ENCODE measurements at places on chromosomes 2 and 18.

DNA sequence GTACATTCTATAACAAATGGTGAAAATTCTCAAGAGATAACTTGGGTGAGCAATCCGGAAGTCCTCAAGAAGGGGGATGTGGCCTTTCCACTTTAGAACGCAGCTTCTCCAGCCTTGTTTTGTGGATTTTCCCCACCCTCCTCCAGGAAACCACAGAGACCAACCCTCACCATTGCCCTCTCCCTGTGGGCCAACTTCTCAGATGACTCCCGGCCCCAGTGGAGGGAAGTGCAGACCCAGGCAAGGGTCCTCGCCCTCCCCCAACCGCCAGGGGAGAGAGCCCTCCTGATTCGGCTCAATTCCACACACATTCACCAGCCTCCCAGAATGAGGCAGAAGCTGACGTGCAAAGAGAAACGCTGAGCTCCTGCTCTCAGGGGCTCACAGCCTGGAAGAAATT lies 277.2 kb downstream of the EIPR1 start:
- no peak for DNase-seq

DNA sequence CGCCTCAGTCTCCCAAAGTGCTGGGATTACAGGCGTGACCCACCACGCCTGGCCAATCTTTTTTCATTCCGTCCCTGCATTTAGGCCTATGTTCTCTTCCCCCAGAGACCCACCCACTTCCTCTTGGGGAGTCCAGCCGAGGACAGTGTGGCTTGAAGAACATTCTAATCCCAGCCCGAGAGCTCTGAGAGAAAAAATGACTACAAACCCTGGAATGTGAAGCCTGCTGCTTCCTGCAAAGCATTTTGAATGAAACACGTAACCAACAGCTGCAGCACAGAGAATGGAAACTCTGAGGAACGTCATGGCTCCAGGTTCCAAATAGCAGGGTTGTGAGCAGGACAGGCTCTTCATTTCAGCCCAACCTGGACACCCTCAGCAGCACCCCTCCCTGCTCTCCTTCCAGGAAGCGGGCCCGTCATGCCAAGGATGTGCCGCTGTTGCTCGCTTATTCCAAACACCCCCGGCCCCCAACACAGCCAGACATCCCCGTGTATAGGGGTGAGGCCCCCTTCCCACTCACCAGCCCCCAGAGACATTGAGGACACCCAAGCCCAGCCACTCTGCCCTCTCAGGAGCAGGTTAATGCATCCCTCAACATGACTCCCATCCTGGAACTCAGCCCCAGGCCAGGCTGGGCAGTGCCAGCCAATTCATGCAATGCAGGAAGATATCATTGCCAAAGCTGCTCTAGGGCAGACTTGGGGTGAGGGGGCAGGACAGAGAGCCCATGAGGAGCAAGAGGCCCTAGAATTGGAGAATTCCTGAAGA lies 139.8 kb downstream of the ZFP36L2 start:
- DNase-seq: peak; percentile 99

DNA sequence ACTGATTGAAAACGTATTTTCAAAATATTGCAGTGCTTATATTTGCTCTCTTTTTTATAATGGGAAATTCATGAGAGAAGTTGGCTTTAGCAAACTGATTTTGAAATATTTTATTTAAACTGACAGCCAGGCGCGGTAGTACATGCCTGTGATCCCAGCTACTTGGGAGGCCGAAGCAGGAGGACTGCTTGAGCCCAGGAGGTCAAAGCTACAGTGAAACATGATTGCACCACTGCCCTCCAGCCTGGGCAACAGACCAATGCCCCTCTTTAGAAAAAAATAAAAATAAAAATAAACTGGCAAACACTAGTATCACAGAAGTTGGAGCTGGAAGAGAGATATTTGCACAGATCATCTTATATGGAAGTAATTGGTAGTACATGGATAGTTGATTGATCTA lies 20.7 kb downstream of the ZBTB7C start:
- DNase-seq: no peak

- DNase-seq: peak; percentile 67
These were observed 155.2 kb downstream of the PXDN start for GRCh38 chr2:1588978-1589621.

- DNase-seq: peak; percentile 40
These were observed 37.8 kb upstream of the ASAP2 start for GRCh38 chr2:9168821-9169221.

- DNase-seq: no peak
These were observed 23.3 kb downstream of the CHST10 start for GRCh38 chr2:100394111-100394641.

- DNase-seq: no peak
These were observed 7.6 kb upstream of the ACOXL start for GRCh38 chr2:110724820-110725219.

GRCh38 chr2:27118525-27119329 lies at the start of gene CGREF1:
Gene CGREF1 (minus strand): TSS chr2:27119128. CDS start chr2:27104366, 14,762 bp downstream.
- no peak for DNase-seq

GRCh38 chr2:194661431-194661830 lies 995.6 kb upstream of the SLC39A10 start:
- DNase-seq: no peak

DNA sequence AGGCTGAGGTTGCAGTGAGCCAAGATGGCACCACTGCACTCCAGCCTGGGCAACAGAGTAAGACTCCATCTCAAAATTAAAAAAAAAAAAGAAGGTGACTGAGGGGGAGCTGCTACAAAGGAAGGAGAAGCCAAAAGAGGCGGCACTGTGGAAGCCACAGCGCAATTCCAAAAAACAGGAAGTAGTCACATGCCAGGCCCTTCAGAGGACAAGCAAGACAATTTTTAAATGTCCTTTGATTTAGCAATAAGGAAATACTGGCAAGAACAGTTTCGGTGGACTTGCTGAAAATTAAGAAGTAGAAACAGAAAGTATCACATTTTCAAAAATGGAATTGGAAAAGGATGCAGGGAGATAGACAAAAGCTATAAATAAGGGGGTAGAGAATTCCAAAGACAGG lies 122.8 kb downstream of the OSBPL1A start:
- DNase-seq: no peak

DNA sequence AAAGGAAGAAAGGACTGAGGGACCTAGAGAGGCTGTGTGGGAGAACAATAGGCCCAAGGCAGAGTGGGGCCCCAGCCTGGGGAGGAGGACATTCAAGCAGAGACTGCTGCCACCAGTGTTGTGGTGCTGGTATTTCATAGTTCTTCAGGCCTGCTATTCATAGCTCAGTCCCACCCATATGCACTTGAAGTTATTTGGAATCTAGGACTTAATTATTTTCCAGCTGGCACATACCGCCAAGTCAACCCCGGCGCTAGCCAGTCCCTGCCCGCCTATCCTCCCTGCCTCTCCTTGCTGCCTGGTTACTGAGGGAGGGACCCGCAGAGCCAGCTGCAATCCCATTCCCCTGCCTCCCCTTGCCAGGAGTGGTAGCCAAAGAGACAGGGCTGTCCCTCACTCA lies 141.2 kb downstream of the CABLES1 start:
- no peak for DNase-seq

GRCh38 chr2:151465771-151466170 lies 56.1 kb downstream of the RIF1 start:
- DNase-seq: no peak

GRCh38 chr2:105180491-105180972 lies 61.0 kb upstream of the GPR45 start:
- no peak for DNase-seq

- no peak for DNase-seq
These were observed 164.9 kb upstream of the NT5C1B start for GRCh38 chr2:18754286-18754685.

DNA sequence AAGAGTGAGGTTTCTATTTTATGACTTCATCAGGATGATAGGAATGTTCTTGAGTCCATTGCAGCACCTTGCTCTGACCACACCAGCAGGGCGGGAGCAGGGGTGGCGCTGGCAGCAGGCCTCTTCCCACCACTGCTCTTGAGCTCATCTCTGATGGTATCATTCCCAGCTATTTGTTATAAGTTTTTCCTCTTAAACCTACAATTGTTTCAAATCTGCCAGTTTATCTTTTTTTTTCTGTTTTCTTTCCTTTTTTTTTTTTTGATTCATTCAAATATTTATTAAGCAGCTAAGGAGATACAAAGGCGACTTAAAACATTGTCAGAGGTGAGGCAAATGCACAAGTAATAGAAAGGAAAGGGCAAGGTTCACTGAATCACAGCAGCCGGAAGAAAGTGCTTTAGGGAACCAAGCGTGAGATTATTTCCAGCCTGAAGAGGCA lies 28.7 kb downstream of the NIFK start:
- DNase-seq: no peak

- no peak for DNase-seq
These were observed 34.7 kb downstream of the MGAT4A start for GRCh38 chr2:98696200-98696599.

DNA sequence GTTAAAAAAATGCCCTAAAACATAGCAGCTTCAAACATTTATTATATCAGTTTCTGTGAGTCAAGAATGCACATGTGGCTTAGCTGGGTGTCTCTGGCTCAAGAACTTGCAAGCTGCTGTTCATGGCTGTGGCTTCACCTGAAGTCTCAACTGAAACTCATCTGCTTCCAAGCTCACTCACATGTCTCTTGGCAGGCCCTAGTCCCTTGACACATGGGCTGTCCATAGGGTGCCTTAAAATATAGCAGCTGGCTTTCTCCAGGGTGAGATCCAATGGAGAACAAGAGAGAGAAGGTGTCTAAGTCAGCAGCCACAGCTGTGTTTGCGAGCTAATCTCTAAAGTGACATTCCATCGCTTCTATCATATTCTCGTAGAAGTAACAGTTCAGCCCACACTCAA lies 152.8 kb downstream of the DSEL start:
- no peak for DNase-seq

GRCh38 chr2:12501469-12502158 lies 215.1 kb upstream of the TRIB2 start:
- no peak for DNase-seq

GRCh38 chr2:54514822-54515569 lies 58.9 kb downstream of the SPTBN1 start:
- DNase-seq: no peak

DNA sequence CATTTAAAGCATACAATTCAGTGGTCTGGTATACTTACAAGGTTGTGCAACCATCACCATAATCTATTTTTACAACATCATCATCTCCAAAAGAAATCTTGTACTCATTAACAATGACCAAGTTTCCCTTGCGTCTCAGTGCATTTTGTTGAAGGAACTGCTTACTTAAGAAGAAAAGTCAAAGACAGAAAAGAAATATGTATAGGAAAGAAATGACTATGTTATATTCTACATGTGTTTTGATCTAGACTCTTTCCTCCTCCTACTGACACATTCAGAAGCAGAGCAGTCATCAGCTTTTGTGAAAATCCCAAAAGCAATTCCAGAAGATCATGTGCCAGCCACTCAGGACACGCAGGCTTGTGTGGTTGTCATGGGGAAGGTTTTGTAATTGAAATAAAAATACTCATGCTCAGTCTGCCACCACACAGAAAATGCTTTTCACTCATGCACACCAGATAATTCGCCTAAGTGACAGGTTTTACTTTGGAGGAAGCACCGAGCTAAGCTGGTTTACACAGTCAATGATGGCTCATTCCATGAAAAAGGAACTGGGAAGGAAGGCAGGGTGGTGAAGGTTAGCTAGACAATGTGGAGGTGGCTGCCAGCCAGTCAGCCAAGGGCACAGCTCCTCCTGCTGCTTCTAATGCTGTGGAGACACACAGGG lies 158.5 kb upstream of the REV1 start:
- DNase-seq: peak; percentile 84

- peak; percentile 76 for DNase-seq
These were observed at the start of gene TMEM37 for GRCh38 chr2:119431155-119431975. Gene TMEM37 (plus strand): TSS chr2:119431854. CDS start chr2:119431904, 50 bp downstream.

DNA sequence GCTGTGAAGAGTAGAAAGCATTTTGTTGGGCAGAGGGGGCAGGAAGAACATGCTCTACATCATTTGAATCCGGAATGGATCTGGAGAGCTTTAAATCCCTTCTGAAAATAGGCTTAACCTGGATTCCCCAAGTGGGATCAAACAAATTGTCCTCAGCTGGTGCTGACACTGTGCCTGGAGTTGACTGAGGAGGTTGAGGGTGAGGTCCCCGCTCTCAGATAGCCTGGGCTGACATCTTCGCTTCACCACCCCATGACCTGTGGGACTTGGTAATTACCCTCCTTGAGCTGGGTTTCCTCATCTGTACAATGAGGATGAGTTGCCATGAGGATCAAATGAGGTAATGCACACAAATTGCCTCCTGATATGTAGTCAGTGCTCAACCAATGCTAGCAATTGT lies 117.8 kb upstream of the SMAD2 start:
- DNase-seq: no peak

- no peak for DNase-seq
These were observed 107.9 kb downstream of the CCDC85A start for GRCh38 chr2:56291711-56292110.

DNA sequence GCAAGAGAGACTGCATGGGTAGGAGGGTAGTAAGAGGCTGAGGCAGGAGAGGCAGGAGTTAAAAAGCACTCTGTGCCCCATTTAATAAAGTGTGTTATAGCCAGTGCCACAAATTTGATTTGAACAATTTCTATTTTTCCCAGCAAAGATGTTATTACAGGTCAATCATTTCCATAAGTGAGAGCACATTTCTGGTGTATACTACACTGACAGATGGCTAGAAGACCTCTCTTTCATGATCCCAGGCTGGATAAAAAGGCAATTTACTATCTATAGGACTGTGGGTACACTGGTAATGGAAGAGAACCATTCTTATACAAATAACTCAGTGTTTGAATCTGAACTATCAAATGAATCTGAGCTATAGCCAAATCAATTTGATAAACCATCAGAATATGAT lies 176.2 kb downstream of the FSHR start:
- DNase-seq: no peak

DNA sequence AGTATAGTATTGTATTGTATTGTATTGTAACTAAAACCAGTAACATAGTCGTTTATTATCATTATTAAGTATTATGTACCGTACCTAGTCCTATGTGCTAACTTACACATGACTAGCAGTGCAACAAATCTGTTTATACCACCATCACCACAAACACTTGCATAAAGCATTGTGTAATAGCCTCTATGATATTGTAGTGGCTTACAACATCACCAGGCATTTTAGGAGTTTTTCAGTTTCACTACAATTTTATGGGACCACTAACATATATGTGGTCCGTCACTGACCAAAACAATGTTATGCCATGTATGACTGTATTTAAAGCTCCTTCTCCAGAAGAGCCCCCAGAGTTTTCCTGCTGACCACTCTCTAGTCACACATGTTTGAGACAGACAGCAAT lies 306.2 kb downstream of the SETBP1 start:
- DNase-seq: peak; percentile 17

DNA sequence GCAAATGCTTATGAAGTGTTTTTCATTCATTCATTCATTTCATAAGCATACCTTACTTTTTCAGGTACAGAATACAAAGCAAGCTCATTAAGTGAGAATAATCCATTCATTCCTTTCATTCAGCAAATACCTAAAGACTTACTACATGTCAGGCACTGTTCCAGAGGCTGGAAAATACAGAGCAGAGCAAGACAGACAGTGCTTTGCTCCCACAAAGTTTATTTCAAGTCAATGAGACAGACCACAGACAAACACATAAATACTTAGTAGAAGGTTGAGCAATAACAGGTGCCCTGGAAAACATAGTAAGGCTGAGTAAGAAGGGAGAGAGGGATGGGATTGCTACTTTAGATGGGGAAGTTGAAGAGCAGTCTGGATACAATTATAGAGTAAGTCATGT lies 309.8 kb downstream of the C1D start:
- DNase-seq: peak; percentile 17

Data from fibroblast of skin of scalp (primary cell).